Osteocyte (in vitro differentiated cells): ENCODE measurements at places on chromosomes 12 and 14. TPM values are rescaled to one million over a fixed set of nuclear protein-coding genes. Genes with fewer than 3 reads are reported as not detected.
A peak's percentile ranks its signal among the peaks of the same experiment; 100 is the strongest.

- H3K36me3 ChIP-seq = peaks cover 17% of the 10 kb centered on the region
- H3K4me1 ChIP-seq = peaks cover 29% of the 10 kb centered on the region
- no peak for DNase-seq
- peak overlapping the region; percentile 5 for H3K27ac ChIP-seq
- H3K4me3 ChIP-seq = no peak overlapping the region
These were observed 175.5 kb downstream of the TMTC2 start for GRCh38 chr12:82862069-82862841.

- no peaks in the 10 kb centered on the region for H3K36me3 ChIP-seq
- no peak overlapping the region for H3K27ac ChIP-seq
These were observed 47.9 kb upstream of the BCAT1 start for GRCh38 chr12:24996820-24997219.

KCNH3 gene
- total RNA-seq = 0.35 TPM in 1 of 2 replicates, not detected in the other

SSTR1 gene
- total RNA-seq = not detected in 2 replicates

DNA sequence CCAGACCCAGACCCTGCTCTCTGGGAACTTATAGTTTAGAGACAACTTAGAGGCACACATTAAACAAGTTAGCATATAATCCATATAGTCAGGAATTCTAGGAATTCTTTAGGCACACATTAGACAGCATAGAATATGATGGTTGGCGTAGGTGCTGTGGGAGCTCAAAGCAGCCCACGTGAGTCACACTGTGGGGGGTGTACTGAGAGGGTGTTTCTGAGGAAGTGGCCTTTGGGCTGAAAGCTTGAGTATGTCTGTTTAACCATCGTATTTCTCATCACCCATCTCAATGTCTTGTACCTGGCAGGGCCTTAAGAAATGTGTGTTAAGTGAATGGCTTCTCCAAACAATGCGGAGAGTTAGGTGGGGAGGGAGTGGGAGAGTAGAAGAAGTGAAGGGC, 67.2 kb downstream of the TMEM30B start:
- peaks cover 57% of the 10 kb centered on the region for H3K4me1 ChIP-seq
- H3K4me3 ChIP-seq = no peak overlapping the region
- no peak for DNase-seq
- H3K27ac ChIP-seq = no peak overlapping the region

DNA sequence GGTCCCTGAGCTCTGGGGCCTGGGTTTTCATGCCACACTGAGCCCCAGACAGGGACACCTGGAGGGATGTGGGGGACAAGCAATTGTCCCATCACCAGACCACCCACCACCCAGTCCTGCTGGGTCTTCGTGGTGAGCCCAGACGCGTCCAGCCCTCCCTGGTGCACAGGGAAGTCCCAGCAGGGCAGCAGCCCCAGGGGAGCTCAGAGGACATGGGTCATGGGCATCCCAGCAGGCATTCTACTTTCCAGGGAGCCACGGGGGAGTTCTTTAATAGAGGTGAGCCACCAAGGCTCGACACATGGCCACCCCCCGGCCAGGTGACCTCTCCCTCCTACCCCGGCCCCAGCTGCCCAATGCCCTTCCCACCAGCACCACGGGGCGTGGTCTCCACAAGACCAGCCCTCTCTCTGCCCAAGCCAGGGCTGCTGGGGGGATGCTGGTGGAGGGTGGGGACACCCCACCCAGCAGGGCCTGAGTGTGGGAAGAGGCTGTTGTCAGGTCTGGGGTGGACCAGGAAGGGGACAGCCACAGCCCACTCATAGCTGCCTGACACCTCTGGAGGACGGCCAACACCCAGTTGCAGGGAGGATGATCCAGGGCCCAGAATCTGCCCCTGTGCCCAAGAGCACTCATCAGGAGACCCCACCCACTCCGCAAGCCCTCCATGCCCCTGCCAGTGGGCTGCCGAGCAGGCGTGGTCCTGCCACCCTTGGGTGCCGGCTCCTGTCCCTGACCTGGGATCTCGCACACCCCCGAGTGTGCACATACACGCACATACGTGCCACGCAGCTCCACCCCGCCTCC, 14.1 kb downstream of the AKT1 start:
- no peaks in the 10 kb centered on the region for H3K36me3 ChIP-seq
- DNase-seq = no peak
- H3K27ac ChIP-seq = no peak overlapping the region
- no peak overlapping the region for H3K4me3 ChIP-seq
- H3K27me3 ChIP-seq = no peaks in the 10 kb centered on the region
- peaks cover 13% of the 10 kb centered on the region for H3K4me1 ChIP-seq

- DNase-seq = no peak
- no peaks in the 10 kb centered on the region for H3K36me3 ChIP-seq
- H3K4me3 ChIP-seq = no peak overlapping the region
- H3K4me1 ChIP-seq = peaks cover 6% of the 10 kb centered on the region
These were observed 616.3 kb downstream of the LRFN5 start for GRCh38 chr14:42222924-42223471.

DNA sequence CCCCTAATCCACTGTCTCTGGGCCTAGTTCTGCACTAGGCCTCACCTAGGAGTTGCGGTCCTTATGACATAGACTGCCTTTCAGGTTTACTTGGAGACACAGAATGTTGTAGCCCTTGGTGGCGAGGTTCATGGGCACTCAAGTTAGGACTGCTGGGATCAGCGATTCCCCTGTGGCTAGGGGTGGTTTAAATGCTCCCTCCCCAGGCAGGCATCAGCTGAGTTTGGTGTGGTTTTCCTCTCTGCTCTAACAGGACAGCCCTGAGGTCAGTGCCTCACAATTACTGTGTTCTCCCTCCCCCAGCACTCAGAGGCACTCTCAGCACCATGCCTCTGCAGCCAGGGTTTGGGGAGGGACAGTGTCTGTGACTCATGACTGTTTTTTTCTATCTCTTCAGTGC, 22.2 kb upstream of the RDH16 start:
- peaks cover 18% of the 10 kb centered on the region for H3K27me3 ChIP-seq
- no peak overlapping the region for H3K27ac ChIP-seq
- H3K36me3 ChIP-seq = no peaks in the 10 kb centered on the region
- no peak overlapping the region for H3K4me3 ChIP-seq
- no peaks in the 10 kb centered on the region for H3K4me1 ChIP-seq

OASL gene
- 0.21 and 0.24 TPM in 2 replicates for total RNA-seq

PPP1R3E gene
- total RNA-seq = 15.3 and 19.2 TPM in 2 replicates

DNA sequence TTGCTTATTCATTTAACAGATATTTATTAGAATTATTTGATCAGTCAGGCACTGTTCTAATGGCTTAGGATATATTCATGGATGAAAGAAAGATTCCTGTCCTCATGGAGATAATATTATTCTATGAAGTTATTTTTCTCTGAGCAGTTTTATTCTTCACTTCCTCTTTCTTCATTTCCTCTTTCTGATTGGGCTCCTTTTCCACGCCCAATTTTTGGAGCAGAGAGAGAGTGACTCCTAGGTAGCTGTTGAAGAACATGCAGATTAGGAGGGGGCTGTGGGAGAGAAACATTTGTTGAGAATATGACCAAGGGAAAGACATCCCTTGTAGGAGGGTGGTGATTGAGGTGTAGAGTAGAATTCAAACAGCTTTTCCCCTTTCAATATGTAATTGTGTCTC, 6.0 kb upstream of the YARS2 start:
- H3K27ac ChIP-seq = no peak overlapping the region
- H3K27me3 ChIP-seq = peaks cover 6% of the 10 kb centered on the region
